ENCODE measurements at places on chromosomes 16 and 17.

- no peak for DNase-seq
These were observed 35.9 kb downstream of the HSBP1 start for GRCh38 chr16:83843657-83844056.

DNA sequence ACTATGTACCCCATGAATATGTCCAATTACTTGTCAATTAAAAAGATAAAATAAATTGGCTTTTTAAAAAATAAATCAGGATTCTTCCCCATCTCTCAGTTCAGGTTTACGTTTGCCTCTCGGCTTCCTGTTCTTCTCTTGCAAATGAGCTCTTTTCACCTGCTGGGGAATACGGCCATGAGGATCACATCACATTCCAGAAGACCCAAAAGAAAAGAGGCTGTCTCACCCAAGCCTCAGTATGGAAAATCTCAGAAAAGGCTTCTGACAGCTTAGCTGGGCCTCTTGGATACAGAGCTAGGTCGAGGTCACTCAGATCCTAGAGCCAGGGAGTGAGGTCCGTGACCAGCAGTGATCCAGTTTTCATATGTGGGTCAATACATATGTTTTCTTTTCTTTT, 171.2 kb upstream of the SDK2 start:
- no peak for DNase-seq

DNA sequence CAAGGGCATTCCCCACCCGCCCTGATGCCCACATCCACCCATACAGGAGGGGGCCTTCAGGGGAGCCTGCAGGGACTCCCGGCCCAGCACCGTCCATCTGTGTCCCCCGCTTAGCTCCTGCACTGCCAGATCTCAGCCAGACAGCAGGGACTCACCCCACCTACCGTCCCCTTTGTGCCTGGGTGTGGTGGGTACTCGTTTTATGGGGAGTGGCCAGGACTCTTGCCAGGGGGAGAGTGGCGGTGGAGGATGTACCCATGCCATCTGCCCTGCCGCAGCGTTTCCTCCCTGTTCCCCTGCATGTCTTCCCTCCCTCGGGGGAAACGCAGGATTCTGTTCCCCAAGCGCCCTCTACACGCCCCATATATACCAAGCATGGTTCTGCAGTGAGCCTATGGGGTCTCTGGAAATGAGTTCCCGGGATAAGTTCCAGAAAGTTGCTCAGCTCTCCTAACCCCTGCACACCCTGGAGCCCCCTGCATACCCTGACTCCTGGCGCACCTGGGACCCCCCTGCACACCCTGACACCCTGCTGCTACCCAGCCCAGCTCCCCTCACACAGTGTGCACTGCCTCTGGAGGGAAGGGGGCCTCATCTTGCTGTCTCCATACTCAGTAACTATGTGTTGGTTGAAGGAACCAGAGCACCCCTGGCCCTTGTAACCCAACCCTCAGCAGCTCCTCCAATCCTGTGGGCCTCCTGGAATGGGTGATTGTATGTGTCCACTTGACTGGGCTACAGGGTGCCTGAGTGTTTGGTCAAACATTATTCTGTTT, 4.2 kb upstream of the MAFG start:
- no peak for DNase-seq

DNA sequence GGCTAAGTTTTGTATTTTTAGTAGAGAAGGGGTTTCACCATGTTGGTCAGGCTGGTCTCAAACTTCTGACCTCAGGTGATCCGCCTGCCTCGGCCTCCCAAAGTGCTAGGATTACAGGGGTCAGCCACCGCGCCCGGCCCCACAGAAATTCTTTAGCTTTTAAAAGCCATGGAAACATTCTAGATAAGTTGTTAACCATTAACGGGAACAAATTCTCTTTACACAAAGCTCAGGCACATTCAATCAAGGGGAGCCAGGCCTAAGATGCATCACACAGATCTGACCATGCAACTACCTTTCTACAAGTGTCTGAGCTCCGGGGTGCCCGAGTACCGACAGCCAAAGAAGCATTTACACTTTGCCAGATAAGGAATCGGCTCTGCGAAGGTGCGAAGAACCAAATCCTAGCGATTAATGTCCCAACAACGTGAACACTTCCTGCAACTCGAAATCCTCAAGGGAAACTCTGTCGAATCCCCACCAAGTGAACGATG, 1.0 kb downstream of the EMC8 start:
- no peak for DNase-seq

DNA sequence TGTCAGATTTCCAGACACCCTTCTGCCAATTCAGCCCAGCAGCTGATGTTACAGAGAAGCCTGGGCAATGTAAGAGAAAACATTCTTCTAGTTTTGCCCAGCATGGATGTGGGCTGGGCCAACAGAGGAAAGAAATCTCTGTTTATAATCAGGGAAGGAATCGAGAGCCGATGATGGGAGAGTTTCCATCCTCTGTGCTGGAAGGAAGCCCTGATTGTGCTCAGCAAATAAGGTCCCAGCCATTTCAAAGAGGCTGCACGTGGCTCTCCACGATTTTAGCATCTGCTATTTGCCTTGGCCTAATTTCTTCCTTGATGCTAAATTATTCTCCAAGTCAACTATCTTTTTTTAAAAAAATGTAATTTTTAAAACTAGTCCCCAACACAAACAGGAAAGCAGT, 70.0 kb downstream of the IRX6 start:
- DNase-seq = no peak

- no peak for DNase-seq
These were observed 22.4 kb upstream of the MNT start for GRCh38 chr17:2423271-2423670.

DNA sequence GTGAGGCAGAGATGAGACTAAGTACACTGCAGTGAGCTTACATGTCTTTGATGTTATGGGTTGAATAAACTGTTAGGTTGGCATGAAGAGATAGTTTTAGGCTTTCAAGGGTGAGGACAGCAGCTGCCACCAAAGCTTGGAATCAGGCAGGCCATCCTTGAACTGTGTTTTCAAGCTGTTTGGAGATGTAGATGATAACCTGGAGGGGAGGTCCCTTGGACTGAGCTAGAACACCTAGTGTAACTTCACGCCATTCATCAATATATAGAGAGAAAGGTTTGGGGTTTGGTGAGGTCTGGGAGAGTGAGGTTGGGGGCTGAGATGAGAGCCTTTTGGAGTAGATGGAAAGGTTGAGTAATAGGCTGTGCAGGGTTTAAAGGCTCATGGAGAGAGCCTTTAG, 2447.0 kb downstream of the TP53TG3F start:
- no peak for DNase-seq

- DNase-seq = no peak
These were observed 51.7 kb downstream of the GAN start for GRCh38 chr16:81366316-81366932.

- no peak for DNase-seq
These were observed 204.8 kb upstream of the CHMP6 start for GRCh38 chr17:80786887-80787286.

GRCh38 chr17:40311575-40311974, 2.6 kb downstream of the RARA start:
- no peak for DNase-seq

GRCh38 chr17:20187049-20187448, 177.9 kb downstream of the SPECC1 start:
- no peak for DNase-seq

DNA sequence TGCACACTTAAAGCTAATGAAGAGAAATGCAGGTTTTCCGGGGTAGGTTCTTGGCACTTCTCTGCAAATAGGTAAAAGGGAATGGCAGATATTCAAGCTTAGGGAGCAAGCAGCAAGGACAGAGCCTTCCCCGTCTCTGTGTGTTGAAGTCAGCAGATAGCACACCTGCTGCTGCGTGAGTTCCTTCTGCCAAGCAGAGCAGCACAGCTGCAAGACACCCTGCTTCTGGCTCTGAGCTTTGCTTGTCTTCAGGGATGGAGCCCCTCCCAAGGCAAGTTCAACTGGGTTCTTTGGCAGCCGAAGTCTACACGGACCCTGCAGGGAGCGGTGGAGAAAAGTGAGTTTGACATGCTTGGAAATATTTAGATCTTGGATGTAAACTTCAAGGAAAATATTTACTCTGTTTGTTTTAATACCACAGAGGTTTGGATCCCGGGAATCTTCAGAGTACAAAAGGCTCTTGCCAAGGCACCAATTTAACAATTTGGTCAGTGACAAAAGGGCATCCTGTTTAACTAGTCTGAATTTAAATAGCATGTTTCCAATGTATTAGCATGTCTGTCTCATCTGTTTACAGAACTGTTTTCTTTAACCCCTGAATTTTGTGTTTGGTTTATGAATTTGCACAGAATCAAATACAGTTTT, 113.4 kb upstream of the KCNJ16 start:
- no peak for DNase-seq

DNA sequence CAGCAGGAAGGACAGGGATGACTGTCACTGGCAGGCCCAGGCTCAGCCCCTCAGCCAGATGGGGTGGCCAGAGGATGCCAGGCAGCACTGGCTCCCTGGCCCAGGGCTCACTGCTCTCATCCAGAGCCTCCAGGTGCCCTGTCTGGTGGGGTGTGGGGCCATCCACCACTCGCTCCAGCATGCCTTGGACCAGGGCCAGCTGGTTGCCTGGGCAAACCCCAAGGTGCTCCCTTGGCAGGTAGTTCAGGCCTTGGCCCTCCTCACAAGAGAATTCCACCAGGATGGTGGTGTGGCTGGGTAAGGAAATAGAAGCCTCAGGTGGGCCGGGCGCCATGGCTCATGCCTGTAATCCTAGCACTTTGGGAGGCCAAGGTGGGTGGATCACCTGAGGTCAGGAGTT, 29.4 kb downstream of the LGALS9 start:
- no peak for DNase-seq

GRCh38 chr17:51833045-51833444, 325.5 kb downstream of the CA10 start:
- DNase-seq = no peak

DNA sequence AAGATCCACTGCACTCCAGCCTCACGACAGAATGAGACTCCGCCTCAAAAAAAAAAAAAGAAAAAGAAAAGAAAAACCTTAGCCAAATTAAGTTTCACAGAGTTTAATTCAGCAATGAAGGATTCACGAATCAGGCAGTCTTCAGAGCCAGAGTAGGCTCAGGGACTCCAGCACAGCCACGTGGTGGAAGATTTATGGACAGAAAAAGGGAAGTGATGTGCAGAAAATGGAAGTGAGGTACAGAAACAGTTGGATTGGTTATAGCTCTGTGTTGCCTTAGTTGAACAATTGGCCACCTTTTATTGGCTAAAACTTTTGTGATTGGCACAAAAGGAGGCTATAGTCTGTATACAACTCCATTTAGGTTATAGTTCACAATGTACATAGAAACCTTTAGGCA, 256.6 kb downstream of the HS3ST3B1 start:
- no peak for DNase-seq

- no peak for DNase-seq
These were observed 4.8 kb downstream of the GSE1 start for GRCh38 chr16:85617948-85618347.

DNA sequence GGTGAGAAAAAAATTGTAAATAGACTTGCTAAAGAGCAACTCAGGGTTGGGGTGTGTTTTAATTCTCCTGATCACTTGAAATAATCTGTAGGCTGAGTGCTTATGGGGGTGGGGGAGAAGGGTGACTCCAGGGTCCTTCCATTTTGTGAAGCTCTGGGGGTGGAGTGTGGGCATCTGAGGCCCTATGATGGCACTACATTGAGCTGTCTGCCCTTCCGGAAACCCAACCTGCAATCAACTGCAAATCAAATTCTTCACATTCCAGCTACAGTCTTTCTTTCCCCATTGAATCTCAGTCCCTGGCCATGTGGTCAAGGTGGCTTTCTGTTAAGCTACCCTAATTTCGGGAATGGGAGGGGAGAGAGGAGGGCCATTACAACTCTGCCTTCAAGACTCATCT, 6.0 kb upstream of the CDC6 start:
- no peak for DNase-seq

- no peak for DNase-seq
These were observed 28.9 kb downstream of the DCUN1D3 start for GRCh38 chr16:20871258-20871657.

DNA sequence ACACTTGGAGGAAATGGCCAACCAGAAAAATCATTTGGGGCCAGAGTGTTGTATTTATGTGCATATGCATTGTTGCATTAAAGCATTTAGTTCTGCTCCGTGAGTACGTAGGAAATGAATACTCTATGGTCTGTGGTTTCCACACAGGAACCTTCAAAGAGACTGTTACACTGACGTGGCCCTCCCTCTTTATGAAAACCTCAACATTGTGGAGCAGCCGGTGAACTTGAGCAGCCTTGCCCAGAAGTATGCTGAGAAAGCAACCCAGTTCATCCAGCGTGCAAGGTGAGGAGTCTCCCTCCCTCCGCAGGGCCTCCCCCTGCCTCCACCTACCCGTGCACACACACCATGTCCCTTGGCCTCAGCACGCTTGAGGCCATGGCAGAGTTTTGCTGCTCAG, 65.2 kb downstream of the ARSG start:
- DNase-seq = peak; percentile 73

GRCh38 chr17:30238387-30239088, 3.0 kb upstream of the SLC6A4 start:
- no peak for DNase-seq

DNA sequence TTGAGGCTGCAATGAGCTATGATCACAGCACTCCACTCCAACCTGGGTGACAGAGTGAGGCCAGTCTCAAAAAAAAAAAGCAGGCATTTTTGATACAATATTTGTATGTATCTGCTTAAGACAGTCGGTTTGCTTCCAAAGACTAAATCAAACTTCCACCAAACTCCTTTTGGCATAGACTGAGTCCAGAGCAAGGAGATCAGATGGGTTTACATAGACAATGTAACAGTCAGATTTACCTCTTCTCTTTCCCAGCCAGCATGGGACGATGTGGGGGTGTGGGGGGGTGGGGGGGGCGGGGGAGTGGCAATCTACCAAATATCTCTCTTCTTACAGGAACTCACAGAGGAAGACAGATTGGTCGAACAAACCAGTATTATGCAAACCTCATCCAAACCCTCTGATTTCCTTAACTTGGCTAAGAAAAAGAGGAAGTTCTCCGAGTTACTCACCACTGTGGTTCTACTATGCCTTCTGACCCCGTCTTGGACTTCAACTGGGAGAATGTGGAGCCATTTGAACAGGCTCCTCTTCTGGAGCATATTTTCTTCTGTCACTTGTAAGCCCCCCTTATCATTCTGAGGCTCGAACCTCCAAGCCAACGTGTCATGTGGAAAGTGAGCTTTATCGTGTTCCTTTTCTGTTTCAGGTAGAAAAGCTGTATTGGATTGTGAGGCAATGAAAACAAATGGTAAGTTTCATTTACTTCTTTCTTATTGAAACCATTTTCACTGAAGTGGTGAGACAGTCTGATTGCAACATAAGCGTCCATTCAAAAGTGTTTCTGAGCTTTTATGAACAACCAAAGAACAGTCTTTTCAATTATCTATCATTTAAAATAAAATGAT, at the start of gene MILR1:
Gene MILR1 (plus strand): TSS at position 451 of the 848 bp plus-strand sequence. CDS start 54 bp downstream, at position 505.
- DNase-seq = no peak

GRCh38 chr17:65198653-65199382, 61.6 kb downstream of the RGS9 start:
- DNase-seq = no peak

- no peak for DNase-seq
These were observed 17.5 kb downstream of the EMC8 start for GRCh38 chr16:85781695-85782370.
